ENCODE measurements at places on chromosomes 3 and 15. TPM values are rescaled to one million over a fixed set of nuclear protein-coding genes. Genes with fewer than 3 reads are reported as not detected.

GRCh38 chr3:123152687-123153086 is 49.1 kb upstream of the SEC22A start:
- no peak for ATAC-seq

The UBA3 gene
- 95.2 TPM for total RNA-seq

GRCh38 chr15:40146037-40146436 is 14.8 kb upstream of the BUB1B start:
- ATAC-seq, result peak; percentile 24

The ITIH3 gene
- total RNA-seq, result not detected

DNA sequence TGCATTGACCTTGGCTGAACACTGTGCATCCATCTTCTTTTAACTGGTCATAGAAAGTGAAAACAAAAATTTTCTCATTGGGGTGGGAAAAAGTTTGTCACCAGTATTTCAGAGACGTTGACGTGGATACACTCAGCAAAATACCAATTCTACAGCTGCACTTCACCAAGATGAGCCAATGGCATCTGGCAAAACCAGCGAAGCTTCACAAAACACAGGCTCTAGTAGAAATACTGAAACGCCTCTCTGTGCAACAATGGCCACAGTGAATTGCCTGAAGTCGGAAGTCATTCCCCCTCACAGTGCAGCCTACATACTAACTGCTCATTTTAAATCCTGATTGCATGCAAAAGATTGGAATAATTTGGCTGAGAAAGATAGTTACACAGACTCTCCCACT is 17.0 kb downstream of the PCYT1A start:
- ATAC-seq, result no peak

- ATAC-seq, result peak; percentile 5
These were observed 102.4 kb downstream of the NR1D2 start for GRCh38 chr3:24047513-24047912.
